ENCODE measurements at places on chromosomes 16 and 17.

DNA sequence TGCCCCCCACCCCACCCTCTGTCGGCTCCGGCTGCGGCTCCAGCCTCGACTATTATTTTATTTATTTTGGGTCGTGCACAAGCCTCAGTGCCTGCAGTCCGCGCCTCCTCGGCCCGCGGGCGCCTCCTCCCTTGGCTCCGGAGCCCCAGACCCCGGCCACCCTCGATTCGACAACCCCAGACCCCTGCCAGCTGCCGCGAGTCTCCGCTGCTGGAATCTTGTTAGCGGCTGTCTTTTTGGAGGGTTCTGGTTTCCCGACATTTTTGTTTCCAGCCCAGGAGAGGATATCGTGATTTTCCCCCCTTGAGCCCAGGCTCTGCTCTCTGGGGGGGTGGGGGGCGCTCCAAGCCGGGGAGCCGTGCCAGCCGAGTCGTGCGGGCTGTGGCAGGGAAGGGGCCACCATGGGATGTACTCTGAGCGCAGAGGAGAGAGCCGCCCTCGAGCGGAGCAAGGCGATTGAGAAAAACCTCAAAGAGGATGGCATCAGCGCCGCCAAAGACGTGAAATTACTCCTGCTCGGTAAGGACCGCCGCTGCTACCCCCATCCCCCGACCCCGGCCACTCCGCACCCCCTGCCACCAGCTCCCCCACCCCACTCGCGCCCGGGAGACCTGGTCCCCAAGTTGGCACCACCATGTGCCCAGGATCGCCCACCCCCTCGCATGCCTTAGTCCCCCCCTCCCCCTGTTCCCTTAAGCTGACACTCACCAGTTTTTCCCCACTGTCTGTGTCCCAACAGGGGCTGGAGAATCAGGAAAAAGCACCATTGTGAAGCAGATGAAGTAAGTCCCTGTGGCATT, 746 bp downstream of the GNAO1 start:
- DNase-seq, result no peak

GRCh38 chr16:78684030-78684611, 584.7 kb downstream of the WWOX start:
- no peak for DNase-seq

DNA sequence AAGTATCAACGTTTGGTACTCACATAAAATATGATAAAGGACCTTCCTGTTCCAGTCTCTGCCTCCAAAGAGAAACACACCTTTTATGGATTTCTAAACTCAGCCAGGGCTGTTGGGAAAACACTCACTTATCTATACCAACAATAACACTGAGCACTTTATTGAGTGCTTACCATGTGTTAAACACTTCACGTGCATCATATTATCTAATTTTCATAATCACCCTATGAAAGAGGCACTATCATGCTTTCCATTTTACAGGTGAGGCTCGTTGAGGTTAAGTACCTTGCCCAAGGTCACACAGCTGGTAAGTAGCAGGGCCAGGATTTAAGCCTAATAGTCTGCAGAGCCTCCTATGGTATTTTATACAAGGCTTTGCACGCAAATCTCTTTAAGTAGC, 251.5 kb upstream of the SOX9 start:
- DNase-seq, result no peak

- no peak for DNase-seq
Observed at GRCh38 chr17:14594690-14595089, 293.8 kb downstream of the HS3ST3B1 start.

DNA sequence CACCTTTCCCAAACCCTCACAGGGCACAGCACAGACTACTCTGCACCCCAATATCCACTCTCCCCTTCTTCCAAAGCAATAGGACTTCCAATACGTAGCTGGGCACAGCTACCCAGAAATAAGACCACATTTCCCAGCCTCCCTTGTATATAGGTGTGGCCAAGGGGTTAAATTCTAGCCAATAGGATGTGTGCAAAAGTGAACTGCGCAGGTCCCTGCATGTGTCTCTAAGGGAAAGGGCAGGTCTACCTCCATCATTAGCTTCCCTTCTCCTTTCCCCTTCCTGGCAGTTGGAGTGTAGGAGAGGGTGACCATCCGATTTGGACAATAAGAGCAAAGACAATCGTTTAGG, 25.5 kb upstream of the SNN start:
- DNase-seq, result no peak

DNA sequence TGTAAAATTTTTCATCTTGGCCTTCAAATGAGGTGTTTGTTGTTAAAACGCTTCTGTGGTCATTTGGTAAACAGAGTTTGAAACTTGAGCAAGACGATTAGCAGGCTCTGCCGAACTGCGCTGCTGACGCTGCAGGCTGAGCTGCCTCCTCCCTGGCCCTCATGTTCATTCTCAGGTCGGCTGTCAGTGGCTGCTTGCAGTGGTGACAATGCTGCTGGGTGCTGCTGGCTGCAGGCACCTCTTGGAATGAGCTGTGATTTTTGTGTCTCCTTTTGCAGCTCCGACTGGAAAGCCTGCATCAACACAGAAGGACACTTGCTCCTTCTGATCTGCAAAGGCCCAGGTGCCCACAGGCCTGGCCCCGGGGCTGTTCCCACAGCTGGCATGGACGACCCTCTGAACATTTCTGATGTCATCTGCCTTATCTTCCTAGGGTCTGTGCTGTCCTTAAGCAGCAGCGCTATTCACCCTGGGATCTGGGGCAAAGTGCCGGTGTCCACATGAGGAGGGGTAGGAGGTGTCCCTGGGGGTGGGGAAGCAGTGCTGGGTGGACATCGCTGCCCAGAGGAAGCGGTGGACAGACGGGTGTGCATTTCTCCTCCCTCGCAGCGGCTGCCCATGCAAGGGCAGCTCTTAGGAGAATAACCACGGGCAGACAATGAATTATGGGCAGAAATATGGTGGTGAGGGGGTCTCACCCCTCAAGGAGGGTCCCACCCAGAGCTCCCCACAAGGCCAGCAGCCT, 23.1 kb upstream of the OSGIN1 start:
- no peak for DNase-seq

GRCh38 chr17:58322581-58323185, 5.9 kb downstream of the TSPOAP1 start:
- DNase-seq, result no peak

DNA sequence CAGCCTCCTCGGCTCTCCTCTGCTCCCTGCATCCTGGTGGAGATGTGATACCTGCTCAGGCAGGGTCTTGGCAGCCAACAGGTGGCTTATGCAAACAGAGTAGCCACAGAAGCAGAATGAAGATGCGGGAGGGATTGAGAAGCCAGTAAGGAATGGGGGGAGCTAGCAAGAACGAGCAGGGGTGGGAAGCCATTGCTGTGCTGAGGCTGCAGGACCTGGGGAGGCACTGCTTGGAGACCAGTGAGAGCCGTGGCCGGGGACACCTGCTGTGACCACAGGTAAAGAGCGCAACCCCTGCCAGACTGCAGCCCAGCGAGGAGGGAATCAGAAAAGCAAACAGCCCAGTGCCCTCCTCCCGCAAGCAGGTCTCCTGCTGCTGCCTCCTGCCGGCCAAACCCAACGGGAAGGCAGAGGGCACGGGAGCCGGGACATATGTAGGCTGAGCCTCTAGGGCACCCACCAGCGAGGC, 14.7 kb downstream of the AIPL1 start:
- no peak for DNase-seq

DNA sequence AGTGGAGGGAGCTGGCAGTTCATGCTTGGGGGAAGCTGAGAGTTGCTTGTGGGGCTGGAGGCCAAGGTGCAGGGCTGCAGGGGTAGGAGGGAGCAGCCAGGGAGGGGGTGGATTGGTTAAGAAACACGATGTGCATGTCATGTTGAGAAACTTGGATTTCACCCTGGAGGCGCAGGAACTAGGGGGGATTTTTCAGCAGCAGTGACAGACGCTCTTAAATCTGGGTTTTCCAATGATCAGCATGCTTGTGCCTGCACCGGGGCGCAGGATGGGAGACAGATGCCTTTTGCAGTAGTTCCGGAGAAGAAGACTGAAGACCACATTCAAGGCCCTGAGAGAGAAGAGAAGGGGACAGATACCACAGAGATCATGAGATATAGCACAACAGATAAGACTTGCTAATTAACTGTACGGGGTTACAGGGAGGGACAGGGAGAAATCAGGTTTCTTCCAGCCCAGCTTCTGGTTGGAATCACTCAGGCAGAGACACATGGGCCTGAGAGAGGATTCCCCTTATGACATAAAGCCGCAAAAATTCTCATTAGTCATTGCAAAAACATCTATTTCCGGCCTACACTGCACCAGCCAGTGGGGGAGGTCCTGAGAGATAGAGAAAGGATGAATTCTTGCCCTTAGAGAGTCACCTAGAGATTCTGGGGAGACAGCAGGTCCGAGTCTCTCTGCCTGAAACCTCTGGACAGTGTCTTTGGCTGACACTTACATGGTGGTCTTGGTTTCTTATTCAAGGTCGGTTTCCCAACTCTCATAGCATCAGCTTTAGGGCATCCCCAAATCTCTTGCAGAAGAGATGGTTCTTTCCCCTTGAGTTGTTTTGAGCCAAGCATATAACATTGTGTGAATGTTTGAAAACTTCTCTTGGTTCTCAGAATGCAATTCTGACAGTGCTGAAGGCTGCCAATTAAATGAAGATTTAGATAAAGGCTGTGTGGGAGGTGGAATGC, 27.1 kb downstream of the CDH13 start:
- peak; percentile 72 for DNase-seq
